Urinary bladder (tissue), 4 donors: ENCODE measurements at places on chromosomes 5 and 9. TPM values are rescaled to one million over a fixed set of nuclear protein-coding genes. Genes with fewer than 3 reads are reported as not detected.

Gene MYMK
- not detected for polyA plus RNA-seq

Gene TMEM267
- 10.6 TPM for polyA plus RNA-seq

Gene WHRN
- 12.1 TPM for polyA plus RNA-seq

Gene FGF18
- polyA plus RNA-seq, result 1.4 TPM

DNA sequence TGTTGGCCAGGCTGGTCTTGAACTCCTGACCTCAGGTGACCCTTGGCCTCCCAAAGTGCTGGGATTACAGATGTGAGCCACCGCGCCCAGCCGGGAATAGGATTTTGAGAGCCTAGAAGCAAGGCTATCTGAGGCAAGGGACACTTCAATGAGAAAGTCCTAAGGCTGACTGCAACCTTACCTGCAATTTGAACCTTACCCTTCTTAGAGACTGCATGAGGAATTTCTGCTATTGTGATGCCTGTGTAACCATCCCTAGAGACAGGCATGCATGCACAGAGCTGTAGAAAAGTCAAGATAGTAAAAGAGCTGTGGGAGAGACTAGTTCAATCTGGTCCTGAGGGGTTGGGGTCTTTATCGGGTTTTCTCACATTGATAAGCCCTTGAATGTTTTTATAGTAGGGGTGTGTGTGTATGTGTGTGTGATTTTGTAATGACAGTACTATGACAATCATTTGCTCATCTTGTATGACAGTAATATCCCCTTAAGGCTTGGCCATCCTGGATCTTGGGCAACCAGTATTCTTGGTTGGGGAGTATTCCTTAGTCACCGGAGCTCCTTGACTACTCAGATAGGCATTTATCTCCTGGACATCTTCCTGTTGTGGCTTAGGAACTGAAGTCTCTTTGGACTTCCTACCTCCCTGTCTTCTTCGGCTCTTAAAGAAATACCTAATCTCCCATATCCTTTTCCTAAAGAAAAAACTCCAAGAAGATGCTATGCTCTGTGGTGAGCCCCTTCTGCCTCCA is 11.2 kb downstream of the DNAJB5 start:
- no peak for DNase-seq

- DNase-seq, result no peak
These were observed 2.5 kb downstream of the SH3PXD2B start for GRCh38 chr5:172451771-172452197.

GRCh38 chr9:107213080-107213479 is 70.0 kb upstream of the RAD23B start:
- DNase-seq, result no peak

GRCh38 chr9:23563517-23563916 is 262.5 kb downstream of the ELAVL2 start:
- no peak for DNase-seq
